ENCODE measurements at places on chromosomes 7 and 10. TPM values are rescaled to one million over a fixed set of nuclear protein-coding genes. Genes with fewer than 3 reads are reported as not detected.

The FGFBP3 gene
- 3.1 TPM for total RNA-seq

The PLPP4 gene
- total RNA-seq = 0.18 TPM

The GBX1 gene
- 0.17 TPM for total RNA-seq

The TRIM50 gene
- total RNA-seq = not detected

The FKBP6 gene
- not detected for total RNA-seq

The ANKRD16 gene
- total RNA-seq = 11.1 TPM

All from A549 treated with RU486 at 1 μM for 4 hours (cell line).